ENCODE measurements at places on chromosomes 1 and 21.

DNA sequence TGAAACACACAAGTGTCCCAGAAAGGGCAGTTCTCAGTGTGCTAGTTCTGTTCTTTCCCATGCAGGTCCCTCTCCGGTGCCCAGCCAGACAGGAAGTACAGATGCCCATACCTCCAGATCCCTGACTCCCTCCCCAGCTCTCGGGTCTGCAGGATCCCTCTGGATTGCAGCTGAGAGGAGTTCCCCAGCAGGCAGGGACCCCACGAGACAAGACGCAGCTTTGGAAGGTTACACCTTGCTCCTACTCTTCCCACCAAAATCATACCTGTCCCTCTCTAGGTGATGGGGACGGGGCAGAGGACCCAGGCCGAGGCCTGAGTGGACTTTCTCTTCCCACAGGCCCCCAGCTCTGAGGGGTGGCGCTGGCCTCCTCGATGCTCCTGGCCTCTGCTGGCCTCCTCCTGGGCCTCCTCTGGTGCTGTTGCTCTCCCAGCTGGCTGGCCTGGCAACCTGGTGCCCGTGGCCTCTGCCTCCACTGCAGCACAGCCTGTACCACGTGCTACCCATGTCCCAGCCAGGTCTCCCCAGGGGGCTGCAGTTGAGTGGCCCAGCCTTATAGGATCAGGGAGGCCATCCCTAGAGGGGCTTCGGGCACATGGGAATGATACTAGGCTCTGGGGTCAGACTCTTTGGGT, 9.4 kb downstream of the LDLRAD2 start:
- no peak for DNase-seq

DNA sequence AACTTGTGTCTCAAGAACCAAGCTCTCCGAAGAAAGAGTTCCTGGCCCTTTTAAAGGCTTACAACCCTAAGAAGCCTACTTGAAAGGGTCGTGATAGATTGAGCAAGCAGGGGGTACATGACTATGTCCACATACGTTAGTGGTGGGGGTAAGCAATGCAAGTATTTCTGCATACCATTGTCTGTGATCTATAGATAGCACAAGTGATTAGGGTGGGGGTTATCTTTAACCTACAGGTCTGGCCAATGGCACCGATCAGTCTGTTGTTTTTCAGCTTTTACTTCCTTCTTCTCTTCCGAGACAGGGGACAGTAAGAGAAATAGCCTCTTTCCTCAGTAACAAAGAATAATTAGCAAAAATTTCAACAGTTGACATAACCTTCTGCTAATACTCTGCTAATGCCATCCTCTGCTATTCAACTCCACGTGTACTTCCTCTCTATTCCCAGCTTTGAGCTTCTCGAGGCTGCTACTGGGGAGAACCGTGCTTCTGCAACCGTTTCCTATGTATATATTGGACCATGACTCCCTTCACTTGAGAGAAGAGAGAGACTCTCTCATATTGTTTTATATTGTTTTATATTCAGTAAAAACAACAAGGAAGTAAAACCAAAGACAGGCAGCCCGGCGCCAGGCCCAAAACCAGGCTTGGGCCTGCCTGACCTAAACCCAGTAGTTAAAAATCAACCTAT, 727.7 kb upstream of the NCAM2 start:
- DNase-seq, result no peak

GRCh38 chr1:222616525-222616924, 1.4 kb upstream of the MIA3 start:
- DNase-seq, result no peak

DNA sequence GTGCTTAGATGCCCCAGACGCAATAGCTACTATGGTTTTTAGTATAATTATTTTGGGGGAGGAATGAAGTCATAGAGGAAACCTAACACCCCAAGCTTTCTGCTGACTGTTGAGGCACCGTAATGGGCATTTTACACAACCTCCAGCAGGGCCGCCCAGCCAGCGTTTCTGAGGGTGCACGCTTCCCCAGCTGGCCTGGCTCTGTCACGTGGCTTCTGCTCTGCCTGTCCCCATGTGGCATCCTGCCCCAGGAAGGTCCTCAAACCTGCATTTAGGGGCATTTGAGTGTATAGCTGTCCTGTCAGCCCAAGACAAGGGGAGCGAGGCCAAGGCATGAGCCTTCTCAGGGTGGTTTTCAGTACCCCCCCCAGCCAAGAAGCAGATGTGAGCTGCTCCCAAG, 10.4 kb upstream of the NEK2 start:
- DNase-seq, result no peak

DNA sequence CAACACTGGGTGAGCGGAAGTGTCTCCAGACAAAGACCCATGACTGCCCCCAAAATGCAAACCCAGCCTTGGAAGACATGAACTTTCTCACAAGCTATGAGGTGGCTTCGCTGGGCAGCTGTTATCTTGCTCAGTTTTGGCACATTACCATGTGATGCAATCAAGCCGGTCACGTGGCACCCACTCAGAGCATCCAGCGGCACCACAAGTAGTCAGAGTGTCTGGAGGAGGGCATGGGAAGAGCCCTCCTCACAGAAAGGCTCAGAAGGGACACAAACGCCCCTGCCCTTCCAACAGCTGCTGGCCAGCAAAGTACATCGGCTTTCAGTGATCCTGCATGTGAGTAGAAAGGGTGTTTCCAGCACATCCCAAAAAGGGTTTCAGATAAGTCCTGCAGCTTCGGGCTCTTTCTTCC, 145.5 kb upstream of the IRF2BP2 start:
- DNase-seq, result no peak

DNA sequence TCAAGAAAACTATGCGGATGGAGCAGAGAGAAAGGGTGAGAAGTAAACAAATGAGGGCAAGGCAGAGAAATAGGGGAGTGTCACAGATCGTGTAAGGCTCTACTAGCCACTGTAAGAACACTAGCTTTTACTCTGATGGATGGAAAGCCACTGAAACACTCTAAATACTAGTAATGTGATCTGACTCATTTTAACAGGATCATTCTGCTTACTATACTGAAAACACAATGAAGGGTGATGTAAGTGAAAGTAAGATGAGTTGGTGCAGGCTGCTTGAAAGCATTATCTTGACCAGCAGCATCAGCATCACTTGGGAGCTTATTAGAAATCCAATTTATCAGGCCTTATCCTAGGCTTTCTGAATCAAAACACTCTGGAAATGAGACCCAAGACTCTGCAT, 32.7 kb downstream of the TUT4 start:
- DNase-seq, result no peak
